Bronchial epithelial cell (primary cell): ENCODE measurements at places on chromosomes 5 and 9.

DNA sequence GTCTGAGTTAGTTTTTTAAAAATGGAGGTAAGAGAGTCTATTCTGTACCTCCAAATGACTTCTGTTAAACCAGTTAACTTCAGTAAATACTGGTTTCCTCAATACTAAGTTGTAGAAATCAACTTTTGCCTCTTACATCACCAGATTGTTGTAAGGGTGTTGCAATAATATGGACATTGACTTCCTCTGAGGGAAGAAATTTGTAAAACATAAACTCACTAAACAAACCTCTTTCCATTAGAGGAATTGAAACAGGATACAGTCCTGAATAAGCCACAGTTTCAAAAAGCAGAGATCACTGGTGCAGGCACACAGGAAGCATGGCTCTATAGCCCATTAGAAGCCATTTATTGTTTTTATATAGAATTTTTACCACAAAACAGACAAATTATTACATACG lies 32.7 kb upstream of the SLCO6A1 start:
- DNase-seq, result peak; percentile 7

DNA sequence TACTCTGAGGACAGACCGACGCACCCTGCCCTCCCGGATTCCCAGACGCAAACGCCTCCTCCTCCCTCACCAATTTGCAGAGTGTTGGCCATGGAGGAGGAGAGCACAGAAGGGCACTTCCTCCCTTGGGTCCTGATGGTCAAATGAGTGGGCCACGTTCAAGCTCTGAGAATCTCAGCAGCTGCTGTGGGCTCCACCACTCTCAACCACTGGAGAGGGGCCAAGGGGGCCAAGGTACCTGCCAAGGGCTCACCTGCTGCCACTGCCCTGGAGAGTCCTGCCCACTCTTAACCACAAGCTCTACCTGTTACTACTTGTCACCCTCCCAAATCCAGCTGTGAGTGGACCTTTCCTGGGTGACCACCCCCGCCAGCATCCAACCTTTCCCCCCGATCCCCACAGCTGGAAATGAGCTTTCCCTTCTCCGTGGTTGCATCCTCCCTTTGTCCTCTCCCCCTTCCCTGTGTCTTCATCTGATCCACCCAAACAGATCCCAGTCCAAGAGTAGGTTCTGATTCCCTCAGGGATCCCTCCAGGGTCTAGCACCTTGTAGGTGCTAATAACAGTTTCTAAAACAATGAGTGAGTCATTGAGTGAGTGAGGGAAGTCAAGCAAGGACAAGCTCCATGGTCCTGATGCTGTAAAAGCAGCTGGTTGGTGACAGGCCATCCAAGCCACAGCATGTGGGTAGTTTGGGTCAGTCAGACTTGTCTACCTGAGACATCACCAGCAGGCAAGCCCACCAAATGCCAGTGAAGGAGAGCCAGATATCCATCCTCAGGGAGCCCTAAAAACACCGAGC lies 69.7 kb downstream of the FAM114A2 start:
- DNase-seq, result no peak

- DNase-seq, result no peak
Observed at GRCh38 chr9:122134822-122135528, 24.6 kb downstream of the NDUFA8 start.

- DNase-seq, result no peak
Observed at GRCh38 chr5:75055727-75056144, 3.4 kb upstream of the GCNT4 start.
